ENCODE measurements at places on chromosomes 7 and 10.

DNA sequence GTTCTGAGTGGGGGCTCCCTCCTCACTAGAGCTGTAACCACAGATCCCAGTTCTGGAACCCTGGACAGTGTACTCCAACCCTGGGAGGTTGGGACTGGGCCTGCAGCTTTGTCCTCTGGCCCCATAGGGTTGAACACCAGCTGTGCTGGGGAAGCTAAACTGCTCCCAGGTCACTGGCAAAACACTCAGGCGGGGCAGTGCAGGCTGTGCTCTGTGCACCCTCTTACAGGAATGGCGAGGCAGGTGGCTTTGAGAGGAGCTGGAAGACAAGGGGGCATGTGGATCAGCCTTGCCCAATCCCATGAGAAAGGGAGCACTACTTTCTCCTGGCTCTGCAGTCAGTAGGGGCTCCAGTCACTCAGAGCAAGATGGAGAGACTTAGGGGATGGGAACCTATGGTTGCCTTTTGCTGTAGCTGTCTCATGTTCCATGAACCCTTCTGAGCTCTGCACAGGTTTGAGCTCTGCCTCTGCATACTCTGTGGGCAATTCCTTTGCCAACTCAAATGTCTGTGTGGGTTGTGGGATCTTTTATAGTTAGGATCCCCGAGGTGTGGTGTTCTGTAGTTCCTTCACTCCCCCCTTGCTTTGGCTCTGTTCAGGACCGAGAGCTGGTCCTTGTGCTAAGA lies 90.7 kb downstream of the SLC25A40 start:
- DNase-seq = no peak

- DNase-seq = no peak
Observed at GRCh38 chr7:70436790-70437350, 695.1 kb upstream of the GALNT17 start.

DNA sequence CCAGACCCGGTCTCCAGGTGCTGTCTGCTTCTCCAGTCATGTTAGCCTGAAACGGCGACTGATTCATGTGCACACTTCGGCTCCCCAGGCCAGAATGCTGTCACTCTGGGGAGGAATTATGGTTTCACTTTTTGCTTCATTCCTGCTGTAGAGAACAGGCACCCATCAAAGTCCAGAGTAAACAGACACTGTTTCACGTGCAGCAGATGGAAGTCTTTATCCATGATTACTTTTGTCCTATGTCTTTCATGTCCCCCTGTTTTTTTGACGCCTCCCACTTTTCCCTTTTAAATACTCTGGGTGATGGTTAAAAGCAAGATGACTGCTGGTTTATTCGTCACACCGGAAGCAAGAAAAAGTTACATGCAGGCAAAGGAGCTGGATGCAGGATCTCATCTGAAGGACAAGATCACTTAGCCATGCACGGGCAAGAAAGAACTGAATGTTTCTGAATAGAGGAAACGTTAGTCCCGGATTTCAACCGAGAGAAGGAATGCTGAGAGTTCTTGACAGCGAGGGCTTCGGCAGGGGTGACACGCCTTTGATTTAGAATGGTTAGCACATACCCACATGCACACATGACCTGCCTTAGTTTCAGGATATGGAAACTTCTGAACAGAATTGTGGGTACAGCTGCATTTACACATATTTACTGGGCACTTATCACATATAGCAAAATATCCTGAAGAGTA lies 250.0 kb upstream of the KLF6 start:
- DNase-seq = peak; percentile 26

DNA sequence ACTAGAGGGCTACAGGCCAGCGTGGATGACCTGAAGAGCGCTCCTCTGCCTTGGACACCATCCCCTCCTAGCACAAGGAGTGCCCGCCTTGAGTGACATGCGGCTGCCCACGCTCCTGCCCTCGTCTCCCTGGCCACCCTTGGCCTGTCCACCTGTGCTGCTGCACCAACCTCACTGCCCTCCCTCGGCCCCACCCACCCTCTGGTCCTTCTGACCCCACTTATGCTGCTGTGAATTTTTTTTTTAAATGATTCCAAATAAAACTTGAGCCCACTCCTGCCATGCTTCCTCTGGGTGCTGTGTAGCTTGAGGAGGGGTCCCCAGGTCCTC lies 4.5 kb downstream of the SNCG start:
- DNase-seq = no peak

DNA sequence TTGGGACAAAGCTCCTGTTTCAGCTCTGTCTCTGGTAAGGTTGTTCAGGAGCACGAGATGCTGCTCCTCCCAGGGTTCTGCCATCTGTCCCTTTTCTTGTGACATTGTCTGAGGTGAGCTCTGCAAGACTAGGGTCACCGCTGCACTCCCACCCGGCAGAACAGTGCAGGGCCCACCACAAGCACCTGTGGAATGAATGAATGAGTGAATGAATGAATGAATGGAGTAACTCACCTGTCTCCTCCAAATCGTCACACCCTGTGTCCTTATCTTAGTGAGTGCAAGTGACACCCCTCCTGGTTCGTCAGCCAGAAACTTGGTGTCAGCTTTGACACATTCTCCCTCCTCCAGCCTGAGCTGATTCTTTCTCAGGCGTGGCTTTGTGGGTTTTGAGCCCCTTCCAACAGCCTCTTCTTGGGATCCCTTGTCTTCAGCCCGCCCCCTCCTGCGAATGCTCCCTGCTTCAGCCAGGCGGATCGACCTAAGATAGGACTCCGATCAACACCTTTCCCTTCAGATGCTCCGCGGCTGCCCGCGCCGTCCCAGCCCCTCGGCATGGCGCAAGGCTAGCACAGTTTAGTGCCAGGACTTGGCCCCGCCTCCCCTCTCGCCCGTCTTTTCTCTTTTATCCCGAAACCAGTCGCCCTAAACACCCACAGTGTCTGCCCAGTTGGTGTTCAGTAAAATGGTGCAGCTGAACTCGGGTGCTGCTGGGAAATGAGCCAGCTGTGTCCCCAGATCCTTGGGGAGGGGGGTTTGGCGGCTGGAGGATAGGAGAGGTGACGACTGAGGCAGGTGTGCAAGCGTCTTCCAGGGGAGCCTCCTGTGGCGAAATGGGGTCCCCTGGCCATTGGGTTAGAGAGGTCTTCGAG lies 89.3 kb downstream of the BEND7 start:
- peak; percentile 57 for DNase-seq

- DNase-seq = no peak
Observed at GRCh38 chr10:28125701-28126100, 126.8 kb upstream of the ODAD2 start.

- no peak for DNase-seq
Observed at GRCh38 chr10:11225935-11226334, 208.3 kb downstream of the CELF2 start.

- no peak for DNase-seq
Observed at GRCh38 chr7:83824214-83824613, 175.3 kb upstream of the SEMA3E start.

- no peak for DNase-seq
Observed at GRCh38 chr10:77114181-77114821, 523.3 kb downstream of the KCNMA1 start.

DNA sequence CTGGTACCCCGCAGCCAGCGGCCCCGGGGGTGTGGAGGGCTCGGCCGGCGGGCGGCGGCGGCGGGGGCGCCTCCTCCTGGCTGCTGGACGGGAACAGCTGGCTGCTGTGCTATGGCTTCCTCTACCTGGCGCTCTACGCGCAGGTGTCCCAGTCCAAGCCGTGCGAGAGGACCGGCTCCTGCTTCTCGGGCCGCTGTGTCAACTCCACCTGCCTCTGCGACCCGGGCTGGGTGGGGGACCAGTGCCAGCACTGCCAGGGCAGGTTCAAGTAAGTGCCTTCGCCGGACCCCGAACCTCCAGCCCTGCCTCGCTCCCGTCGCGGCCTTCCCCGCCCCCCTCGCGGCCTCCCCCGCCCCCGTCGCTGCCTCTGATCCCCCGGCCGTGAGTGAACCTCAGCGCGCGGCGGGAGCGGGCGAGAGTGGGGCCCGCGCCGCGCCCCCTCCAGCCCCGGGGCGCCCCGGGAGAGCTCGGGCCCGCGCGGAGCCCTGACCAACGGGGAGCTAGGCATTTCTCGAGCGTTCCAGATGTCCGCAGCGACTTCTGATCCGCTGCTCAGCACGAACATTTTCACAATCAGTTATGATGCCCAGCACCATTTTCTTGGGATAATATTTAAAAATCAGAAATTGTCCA lies 727 bp downstream of the ATRNL1 start:
- DNase-seq = no peak

GRCh38 chr7:48390388-48391327 lies 219.4 kb downstream of the ABCA13 start:
- no peak for DNase-seq

DNA sequence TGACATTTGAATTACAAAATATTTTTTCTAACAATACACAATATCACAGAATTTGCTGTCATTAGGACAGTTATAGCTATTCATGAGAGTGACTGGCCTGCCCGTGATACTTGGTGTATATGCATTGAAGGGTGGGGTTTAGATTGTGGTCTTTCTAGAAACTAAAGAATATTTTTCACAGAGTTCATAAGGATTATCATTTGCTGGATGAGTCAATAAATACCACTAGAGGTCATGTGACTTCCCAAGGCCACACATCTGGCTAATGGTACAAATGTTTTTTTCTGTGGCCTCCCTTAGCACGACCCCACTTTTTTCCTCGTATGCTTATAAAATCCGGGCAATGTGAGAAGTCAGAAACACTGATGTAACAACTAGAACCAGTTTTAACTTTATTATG lies 5.2 kb downstream of the OPTN start:
- DNase-seq = no peak

DNA sequence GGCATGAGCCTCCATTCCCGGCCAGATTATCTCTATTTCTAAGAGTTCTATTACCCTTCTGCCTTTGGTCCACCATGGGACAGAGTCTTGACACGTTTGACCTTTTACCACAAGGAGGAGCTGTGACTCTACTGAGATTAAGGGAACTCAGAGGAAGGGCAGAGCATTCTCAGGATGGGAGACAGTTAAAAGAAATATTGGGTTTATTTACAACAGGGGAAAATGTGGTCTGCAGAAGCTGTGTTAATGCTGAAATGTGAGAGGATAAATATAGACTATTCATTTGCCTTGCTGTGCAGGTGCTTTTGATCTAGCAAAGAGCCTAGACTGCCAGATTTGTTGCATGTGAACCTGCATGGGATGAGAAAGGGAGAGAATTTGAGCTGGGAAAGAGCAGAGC lies 45.8 kb upstream of the PRSS58 start:
- DNase-seq = no peak

GRCh38 chr7:34016876-34017275 lies 111.5 kb downstream of the BMPER start:
- no peak for DNase-seq

GRCh38 chr10:124236816-124237215 lies 143.4 kb upstream of the CHST15 start:
- no peak for DNase-seq

DNA sequence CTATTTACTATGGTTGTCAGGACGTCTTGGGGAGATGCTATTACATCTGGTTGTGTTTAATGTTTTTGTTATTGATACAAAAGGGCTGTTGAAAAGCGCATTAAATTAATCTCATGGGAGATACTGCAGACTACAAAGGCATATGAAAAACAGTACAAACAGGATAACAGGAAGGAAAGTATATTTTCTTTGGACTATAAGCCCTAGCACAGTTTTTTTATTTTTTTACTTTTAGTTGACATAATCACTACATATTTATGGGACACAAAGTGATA lies 341.3 kb downstream of the ARL4A start:
- no peak for DNase-seq

GRCh38 chr7:117297606-117298005 lies 25.3 kb downstream of the WNT2 start:
- DNase-seq = no peak

GRCh38 chr7:132112657-132113056 lies 463.6 kb downstream of the PLXNA4 start:
- no peak for DNase-seq

DNA sequence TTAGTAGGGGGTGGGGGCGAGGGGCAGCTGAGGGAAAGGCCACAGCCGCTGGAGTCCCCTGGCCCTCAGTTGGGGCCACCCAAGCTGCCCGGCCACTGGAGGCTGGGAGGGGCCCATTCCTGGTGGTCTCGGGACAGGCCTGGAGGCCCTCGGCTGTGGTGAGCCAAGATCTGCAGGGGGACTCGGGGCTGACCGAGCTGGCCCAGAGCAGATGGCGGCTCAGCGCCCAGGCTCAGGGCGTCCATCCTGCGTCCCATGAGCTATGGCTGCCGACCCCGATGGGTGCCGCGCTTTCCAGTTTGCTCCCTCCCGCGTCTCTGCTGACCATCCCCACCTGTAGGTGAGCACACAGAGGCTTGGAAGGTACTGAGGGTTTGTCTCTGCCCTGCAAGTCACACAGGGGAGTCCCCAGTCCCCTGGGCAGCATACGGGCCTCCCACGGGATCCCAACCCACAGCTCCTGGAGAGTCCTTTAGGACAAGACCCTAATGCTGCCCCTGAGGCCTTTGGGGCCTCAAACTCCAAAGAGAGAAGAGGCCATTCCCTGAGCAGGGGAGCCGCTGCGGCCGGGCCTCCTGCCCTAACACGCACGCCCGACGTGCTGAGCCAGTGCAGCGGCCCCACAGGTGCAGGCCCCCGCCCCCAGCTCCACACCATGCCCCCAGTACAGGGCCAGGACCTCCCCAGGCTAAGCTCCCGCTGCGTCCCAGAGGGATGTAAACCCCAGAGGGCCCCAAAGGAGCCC lies 107.2 kb downstream of the MICALL2 start:
- DNase-seq = no peak

GRCh38 chr10:104120903-104121484 lies 977 bp upstream of the SFR1 start:
- DNase-seq = peak; percentile 91

DNA sequence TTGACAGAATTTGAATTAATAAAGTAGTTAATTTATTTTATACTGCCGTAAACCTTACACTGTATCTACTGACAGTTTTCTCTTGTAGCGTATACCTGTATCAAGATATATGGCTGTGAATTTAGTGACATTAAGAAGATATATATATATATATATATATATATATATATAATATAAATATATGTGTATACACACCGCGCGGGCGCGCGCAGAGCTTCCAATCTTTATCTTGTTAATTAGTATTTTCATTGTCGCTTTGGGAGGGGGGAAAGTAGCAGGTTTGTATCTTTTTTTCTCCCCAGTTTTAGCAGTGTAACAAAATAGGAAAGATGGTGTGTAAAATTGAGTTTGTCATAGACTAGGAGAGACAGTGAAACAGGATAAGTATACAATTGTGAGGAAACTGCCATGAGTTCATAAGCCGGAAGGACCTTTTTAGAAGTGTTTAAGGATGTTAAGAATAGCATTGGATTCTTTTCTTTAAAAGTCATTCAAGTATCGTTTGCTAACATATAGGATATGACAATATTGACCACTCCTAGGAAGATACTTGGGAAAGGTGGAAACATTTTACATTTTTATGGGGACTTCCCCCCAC lies 2.0 kb downstream of the PLEKHA1 start:
- DNase-seq = no peak

DNA sequence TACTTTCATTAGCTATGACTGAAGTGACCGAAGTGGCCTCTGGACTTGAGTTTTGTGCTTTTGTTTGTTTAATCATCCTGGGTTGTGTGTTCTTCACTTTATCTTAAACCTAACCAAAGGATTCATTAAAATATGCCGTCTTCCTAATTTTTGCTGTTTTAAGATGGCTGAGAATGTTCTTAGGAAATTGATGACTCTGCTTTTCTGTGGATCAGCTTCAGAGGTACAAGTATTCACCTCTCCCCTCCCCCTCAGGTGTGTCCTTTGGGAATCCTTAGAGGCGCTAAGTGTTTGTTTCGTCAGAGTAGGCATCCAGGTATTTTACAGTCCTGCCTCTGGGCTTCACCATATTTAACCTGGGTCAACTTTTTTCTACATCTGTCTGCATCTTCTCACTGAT lies 1.1 kb downstream of the CCDC126 start:
- DNase-seq = no peak

- no peak for DNase-seq
Observed at GRCh38 chr7:32378988-32379387, 111.2 kb downstream of the LSM5 start.

Measured in right kidney (tissue), 9 donors.